ENCODE measurements at places on chromosomes 1 and 21.

- DNase-seq, result no peak
Measured at GRCh38 chr1:11654939-11655808, 497 bp downstream of the FBXO44 start.

DNA sequence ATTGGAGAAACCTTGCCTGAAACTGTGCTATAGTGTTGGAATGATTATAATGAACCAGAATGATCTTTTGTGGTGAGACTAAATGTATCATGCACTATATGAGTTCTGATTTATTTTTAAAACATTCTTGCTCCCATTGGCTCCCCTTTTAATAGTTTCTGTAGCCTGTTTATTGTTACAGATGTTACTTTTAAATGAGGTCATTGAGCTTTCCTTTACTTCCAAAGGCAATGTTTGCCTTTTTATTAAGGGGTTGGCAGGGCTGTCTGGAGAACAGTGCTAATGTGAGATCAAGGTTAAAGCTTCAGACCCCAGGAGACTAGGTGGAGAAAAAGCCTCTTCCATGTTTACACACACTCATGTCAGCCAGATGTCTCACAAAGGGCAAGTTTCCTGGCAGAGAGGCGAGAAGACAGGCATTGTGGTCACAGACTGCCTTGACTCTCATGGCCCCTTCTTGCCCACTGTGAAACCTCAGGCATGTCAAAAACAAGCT lies 120.6 kb upstream of the RAVER2 start:
- no peak for DNase-seq

GRCh38 chr1:12473596-12474362 lies 144.2 kb downstream of the DHRS3 start:
- DNase-seq, result no peak

- no peak for DNase-seq
Measured at GRCh38 chr1:228837817-228838716, 102.8 kb downstream of the RHOU start.

DNA sequence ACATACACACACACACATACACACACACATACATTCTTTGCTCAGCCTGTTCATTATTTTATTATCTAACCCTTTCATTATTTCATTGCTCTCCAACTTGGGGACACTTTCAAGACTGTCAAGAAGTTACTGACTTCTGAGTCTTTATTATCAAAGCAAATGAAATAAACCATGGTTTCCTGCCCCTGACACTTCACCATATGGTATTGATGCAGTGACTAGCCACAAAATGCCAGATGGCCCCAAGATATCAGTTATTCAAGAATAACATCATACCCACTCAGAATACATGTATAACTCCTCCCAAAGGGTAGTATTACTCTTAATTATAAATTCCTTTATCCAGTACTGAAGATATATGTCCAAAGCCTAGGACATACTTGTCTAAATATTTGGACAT lies 197.3 kb downstream of the MRPL39 start:
- DNase-seq, result no peak

DNA sequence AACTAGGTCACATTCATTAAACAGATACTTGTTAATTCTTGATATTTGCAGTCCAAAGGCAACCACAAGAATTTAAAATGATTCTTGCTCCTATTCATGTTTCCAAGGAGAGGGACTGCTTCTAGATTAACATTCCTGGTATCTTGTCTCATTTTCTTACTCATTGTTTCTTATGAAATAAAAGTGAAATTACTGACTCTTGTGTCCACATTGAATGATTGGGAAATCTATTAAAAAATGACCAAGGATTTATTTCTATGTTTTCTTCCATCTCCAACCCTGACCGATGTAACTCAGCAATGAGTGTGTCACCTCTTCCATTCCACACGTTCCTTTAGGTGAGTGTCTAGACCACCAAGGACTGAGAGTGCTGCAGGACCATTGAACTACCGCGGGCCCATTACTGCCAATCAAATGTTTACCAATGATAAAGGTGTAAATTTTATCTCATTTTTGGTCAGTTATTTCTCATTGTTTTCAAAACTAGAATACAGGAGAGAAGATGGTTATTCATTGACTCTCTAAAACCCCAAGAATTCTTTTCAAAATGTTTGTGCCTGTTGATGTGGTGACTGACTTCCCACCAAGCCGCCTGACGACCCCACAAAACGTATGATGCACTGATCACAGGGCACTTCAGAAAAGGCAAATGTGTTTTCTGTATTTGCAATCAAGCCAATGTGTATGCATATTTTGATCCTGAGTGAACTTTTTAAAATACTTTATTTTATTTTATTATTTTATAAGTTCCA lies 414.6 kb upstream of the PTBP2 start:
- no peak for DNase-seq

- DNase-seq, result no peak
Measured at GRCh38 chr1:102879439-102879993, 228.8 kb downstream of the COL11A1 start.

- DNase-seq, result no peak
Measured at GRCh38 chr1:183896466-183897048, 91.6 kb downstream of the RGL1 start.

DNA sequence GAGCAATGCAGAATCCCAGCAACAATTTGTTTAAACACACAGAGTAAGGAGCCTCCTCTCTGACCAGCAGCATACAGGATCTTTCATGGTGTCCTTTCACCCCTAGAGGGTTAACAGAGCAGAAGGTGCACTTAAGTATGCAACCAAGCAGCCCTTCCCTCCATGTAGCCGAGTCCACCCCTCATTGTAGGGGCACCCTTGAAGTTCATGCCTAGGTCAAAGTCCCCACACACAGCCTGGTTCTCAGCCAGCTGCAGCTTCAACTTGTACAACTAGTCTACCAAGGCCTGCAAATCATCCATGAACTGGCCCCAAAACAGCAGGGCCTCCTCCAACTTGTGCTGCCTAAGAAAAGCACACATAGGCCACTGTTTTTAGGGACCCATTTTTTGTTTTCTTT lies 7.0 kb upstream of the BMP8B start:
- DNase-seq, result no peak

GRCh38 chr1:205581321-205581980 lies 50.4 kb downstream of the ELK4 start:
- no peak for DNase-seq

- DNase-seq, result no peak
Measured at GRCh38 chr1:245419461-245419978, 264.7 kb downstream of the KIF26B start.

DNA sequence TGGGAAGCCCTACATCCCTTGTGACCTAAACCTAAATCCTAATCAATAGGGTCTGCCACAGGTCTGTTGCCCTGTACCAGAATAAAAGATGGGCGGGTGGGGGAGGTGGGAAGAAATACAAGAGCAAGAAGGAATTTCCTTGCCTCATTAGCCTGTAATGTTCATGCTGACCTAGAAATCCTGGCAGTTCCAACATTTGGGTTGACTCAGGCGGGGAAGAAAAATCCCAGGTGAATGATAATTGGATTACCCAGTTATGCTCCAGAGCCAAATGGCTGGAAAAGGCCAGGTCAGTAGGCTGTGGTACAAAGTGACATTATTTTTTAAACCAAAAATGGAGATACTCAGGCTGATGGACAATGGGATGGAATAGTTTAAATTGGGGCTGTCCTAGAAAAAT lies 27.3 kb upstream of the A3GALT2 start:
- DNase-seq, result no peak

GRCh38 chr1:184419350-184420161 lies 32.7 kb downstream of the C1orf21 start:
- no peak for DNase-seq

GRCh38 chr1:89689234-89689633 lies 56.3 kb downstream of the LRRC8C start:
- no peak for DNase-seq

DNA sequence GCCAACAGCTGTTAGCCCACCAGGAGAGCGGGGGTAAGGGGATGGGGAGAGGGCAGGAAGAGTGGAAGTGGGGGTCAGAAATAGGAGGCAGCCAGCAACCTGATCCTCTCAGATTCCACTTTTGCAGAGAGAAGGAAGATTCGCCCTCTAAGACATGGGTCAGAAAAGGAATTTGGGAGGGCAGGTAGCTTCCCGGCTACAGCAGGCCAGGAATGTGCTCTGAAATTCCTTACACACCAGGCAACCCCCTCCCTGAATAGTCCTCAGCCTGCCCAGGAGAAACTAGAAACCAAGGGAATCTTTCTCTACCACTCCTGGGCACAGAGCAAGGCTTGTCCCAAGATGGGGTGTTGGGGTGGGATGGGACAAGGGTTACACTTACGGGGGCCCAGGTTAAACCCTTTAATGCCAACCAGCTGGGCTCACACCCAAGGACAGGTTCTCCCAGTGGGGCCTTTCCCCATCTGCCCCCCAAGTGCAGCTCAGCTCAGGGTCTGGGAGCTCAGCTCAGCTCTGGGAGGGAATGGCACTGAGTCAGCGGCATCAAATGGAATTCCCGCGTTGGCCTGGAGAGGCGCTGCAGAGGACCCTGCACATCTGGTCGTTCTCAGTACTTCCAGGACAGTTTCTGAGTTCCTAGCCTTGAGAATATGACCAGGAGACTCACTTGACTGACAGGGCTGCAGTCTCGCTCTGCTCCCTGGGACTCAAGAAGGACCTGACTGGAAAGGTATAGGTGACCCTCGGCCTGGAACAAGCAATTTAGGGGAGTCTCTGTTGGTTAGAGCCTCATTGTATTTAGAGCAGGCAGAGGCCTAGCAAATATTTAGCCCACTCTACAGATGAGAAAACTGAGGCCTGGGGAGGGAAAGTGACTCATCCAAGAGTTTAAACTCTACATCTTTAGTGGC lies 761 bp downstream of the TNNT2 start:
- DNase-seq, result peak; percentile 58

Data from left renal cortex interstitium (tissue), 4 donors.